SJCRH30 (cell line): ENCODE measurements at places on chromosomes 5 and 9. TPM values are rescaled to one million over a fixed set of nuclear protein-coding genes. Genes with fewer than 3 reads are reported as not detected.

The SLC25A2 gene
- total RNA-seq, result 0.08 TPM in 1 of 2 replicates, not detected in the other

The WWC1 gene
- total RNA-seq, result not detected in 2 replicates

The RASEF gene
- 10.5 and 12.6 TPM in 2 replicates for total RNA-seq

The LURAP1L gene
- 5.3 and 6.4 TPM in 2 replicates for total RNA-seq

The SLIT3 gene
- total RNA-seq, result 1.8 and 2.0 TPM in 2 replicates

The SPINK5 gene
- total RNA-seq, result 0.91 and 1.3 TPM in 2 replicates

The DAPK1 gene
- total RNA-seq, result 62.0 and 73.5 TPM in 2 replicates

The ADAMTSL1 gene
- 2.5 and 3.3 TPM in 2 replicates for total RNA-seq

The HEMGN gene
- total RNA-seq, result not detected in 2 replicates

The DBH gene
- 2.2 and 2.5 TPM in 2 replicates for total RNA-seq

The RMRP gene
- total RNA-seq, result 8,654 and 17,072 TPM in 2 replicates

The COX7C gene
- total RNA-seq, result 694 and 743 TPM in 2 replicates

The ZNF484 gene
- total RNA-seq, result 18.2 and 21.6 TPM in 2 replicates

The ADRA1B gene
- total RNA-seq, result not detected in 2 replicates

The PCDHAC1 gene
- not detected in 2 replicates for total RNA-seq

The HMMR gene
- total RNA-seq, result 74.1 and 92.5 TPM in 2 replicates

The FSD1L gene
- total RNA-seq, result 3.1 and 6.4 TPM in 2 replicates

The ZCCHC7 gene
- total RNA-seq, result 18.3 and 19.5 TPM in 2 replicates

The CTSV gene
- 19.8 and 21.0 TPM in 2 replicates for total RNA-seq

The PCDHA1 gene
- total RNA-seq, result not detected in 2 replicates

The SLC31A2 gene
- 21.6 and 23.0 TPM in 2 replicates for total RNA-seq

The POLR1E gene
- 40.6 and 41.9 TPM in 2 replicates for total RNA-seq

The ZCCHC10 gene
- total RNA-seq, result 38.6 and 39.6 TPM in 2 replicates

The NMUR2 gene
- not detected in 2 replicates for total RNA-seq

The SLC1A1 gene
- total RNA-seq, result not detected in 2 replicates

The FOXI1 gene
- total RNA-seq, result not detected in 2 replicates

The PRUNE2 gene
- 24.5 and 25.0 TPM in 2 replicates for total RNA-seq

The CLTA gene
- total RNA-seq, result 175 and 179 TPM in 2 replicates

The ERCC6L2 gene
- total RNA-seq, result 62.2 and 77.7 TPM in 2 replicates

The ABCA1 gene
- total RNA-seq, result 0.03 and 0.04 TPM in 2 replicates

The NSUN2 gene
- 53.0 and 54.2 TPM in 2 replicates for total RNA-seq

The MYOT gene
- not detected in 2 replicates for total RNA-seq

The PCDHGC5 gene
- 1.3 and 2.8 TPM in 2 replicates for total RNA-seq

The PCDHB1 gene
- not detected in 2 replicates for total RNA-seq

The NDOR1 gene
- total RNA-seq, result 12.5 and 17.2 TPM in 2 replicates

The CATSPER3 gene
- not detected in 2 replicates for total RNA-seq

The BTNL9 gene
- not detected in 2 replicates for total RNA-seq

The SH3PXD2B gene
- total RNA-seq, result 16.4 and 16.9 TPM in 2 replicates
